Activated CD4-positive, alpha-beta T cell treated with anti-CD3 and anti-CD28 coated beads, Interleukin-2, amount 50 U/mL, for 4 hours (primary cell): ENCODE measurements at places on chromosomes 11 and 22.

DNA sequence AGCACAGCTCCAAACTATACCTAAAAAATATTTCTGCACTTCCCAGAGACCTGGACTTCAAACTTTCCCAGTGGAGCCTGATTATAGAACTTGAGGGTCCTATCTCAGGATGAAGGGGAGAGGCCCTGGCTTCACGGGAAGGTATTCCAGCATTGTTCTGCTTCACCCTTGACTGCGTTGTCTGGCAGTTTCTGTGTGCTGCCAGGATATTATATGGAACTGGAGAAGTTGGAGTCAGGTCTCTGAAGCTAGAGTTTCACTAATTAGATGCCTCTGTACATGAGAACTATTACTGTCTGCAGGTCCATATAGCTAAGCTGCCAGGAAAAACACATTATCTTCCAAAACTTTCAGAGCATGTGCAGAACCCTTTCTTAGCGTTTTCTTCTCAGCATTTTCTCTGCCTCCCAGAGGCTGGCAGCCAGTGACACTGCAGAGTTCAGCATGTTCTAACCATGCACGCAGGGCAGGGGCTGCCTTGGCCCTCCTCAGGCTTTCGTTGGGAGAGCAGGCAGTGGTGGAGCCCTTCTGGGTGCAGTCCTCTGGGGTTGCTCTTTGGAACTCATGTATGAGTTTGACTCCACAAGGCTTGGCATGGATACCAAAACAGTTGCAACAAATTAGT is 99.3 kb downstream of the CWC15 start:
- no peak for DNase-seq

- DNase-seq = no peak
These were observed 22.6 kb downstream of the KREMEN1 start for GRCh38 chr22:29095459-29095858.

DNA sequence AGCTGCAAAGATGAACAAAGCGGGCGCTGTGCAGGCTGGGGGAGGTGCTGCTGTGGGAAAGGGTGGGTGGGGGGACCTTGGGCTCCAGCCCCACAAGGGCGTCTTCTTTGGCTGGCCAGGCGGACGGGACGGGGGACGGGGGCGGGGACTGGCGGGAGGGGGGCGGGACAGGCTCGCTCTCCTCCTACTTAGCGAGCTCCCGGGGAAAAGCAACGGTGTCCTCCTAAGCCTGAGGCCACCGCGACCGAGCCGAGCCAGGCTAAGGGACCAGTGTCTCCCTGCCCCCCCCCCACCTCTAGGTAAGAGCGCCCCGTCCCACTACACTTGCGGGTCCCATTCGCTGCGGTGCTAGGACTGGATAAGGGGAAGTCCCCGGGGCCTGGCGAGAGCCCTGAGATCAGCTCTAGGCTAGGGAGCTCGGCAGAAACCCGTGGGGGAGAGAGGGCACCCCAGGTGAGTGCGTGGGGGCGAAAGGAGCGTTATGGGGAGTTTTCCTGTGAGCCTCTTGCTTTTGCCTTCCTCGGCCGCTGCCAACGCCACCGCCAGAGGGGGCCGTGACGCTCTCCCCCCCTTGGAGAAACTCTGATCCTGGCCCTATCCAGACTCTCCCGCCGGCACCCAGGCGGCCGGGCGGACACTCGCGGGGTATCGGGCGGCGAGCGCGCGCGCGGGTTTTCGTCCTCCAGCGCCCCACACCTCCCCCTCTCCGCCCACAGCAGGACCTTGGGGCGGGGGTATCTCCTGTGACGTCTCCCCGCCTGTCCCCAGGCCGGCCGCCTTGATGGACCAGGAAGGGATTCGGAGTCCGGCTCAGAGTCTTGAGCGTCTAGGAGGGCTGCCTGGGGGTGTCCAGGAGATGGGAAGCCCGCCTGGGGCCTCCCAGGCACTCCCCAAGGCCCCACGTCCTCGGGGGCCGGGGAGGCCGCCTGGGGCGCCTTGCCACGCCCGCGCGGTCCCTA is at the start of gene PHLDB1:
PHLDB1 (plus strand) TSS at position 215 of the 959 bp plus-strand sequence. CDS start 6,222 bp downstream, outside the sequence.
- peak; percentile 46 for DNase-seq

GRCh38 chr11:122259195-122259821 is 143.3 kb upstream of the BLID start:
- no peak for DNase-seq

GRCh38 chr11:134607963-134608750 is 196.1 kb upstream of the B3GAT1 start:
- no peak for DNase-seq

GRCh38 chr11:65422633-65423515 is at the start of gene NEAT1:
Gene NEAT1 (plus strand): TSS chr11:65422798.
- DNase-seq = peak; percentile 92

- DNase-seq = no peak
These were observed 123.8 kb upstream of the NTM start for GRCh38 chr11:131246663-131247062.

DNA sequence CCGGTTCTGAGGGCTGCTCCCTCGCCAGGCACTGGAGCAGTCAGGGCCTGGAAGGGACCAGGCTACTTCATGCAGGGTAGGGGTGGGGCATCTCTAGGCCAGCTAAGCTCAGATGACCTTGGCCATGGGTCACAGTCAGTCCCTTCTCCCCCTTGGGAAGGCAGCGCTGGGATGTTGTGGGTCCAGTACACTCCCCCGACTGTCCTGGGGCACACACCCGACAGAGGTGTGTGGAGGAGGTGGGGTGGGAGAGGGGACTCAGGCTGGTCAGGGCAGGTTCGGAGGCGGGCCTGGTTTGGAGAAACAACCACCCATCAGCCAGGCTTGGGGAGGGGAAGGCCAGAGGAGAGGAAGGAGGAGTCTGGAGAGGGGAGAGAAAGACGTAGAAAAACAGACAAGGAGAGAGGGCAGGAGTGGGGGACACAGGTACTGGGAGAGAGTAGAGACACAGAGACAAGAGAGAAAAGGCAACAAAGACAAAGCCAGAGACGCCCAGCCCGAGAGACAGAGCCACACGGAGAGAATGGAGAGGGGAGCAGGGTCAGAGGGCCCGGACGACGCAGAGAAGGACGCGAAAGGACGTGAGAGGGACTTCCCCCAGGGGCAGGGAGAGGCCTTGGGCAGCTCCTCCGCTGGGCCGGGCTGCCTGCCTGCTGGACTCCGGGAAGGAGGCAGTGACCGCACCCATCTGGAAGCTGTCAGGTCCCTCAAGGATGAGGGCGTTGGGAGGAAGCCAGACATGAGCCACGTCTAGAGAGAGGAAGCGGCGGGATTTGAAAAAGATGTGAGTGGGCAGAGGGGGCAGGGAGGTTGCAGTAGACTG is 30.6 kb upstream of the TSKU start:
- no peak for DNase-seq

DNA sequence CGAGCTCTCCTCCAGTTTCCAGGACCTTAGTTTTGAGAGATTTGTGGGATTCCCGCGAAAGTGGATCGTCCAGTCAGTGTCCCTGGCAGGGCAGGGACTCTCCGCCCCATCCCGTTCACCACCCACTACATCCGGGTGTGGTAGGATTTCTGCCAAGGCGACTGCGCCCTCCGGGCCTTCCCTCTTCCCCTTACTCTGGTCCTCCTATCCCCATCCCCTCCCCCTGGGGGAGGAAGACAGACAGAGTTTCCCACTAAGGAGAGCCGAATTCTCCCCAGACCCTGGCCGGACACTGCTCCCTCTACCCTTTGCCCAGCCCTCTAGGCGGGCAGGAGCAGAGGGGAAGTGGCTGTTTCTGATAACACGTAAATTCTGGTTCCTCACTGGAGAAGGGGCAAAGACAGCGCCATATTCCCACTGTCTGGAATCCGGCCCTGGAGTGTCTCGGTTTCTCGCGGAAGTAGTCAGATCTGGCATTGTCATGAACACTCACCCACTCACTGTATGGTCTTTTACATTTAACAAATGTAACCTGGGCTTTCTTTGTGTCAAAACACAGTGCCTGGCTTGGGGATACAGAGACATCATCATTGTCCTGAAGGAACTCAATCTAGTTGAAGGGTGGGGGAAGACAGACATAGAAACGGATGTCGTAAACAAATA is 1.1 kb upstream of the NECTIN1 start:
- DNase-seq = no peak

- no peak for DNase-seq
These were observed 5.2 kb downstream of the ACP2 start for GRCh38 chr11:47243454-47243853.

- no peak for DNase-seq
These were observed 4.6 kb downstream of the AP5B1 start for GRCh38 chr11:65776196-65776595.

DNA sequence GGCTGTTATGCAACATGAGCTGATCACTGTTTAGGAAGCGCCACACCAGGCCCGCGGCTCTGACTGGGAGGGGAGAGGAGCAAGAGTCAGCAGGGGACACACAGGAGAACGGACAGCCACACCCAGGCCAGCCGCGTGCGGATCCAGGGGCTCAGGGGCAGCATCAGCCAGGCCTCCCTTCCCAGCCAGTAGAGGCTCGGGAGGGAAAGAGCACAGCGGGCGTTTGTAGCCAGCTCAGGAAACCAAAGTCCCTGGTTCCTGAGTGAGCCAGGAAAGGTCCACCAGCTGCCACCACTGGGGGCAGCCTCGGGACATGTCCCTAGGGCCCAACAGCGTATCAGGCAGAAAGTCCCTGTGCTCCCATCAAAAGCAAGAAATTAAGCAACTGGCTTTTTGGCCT is 71.8 kb upstream of the PITPNB start:
- no peak for DNase-seq

DNA sequence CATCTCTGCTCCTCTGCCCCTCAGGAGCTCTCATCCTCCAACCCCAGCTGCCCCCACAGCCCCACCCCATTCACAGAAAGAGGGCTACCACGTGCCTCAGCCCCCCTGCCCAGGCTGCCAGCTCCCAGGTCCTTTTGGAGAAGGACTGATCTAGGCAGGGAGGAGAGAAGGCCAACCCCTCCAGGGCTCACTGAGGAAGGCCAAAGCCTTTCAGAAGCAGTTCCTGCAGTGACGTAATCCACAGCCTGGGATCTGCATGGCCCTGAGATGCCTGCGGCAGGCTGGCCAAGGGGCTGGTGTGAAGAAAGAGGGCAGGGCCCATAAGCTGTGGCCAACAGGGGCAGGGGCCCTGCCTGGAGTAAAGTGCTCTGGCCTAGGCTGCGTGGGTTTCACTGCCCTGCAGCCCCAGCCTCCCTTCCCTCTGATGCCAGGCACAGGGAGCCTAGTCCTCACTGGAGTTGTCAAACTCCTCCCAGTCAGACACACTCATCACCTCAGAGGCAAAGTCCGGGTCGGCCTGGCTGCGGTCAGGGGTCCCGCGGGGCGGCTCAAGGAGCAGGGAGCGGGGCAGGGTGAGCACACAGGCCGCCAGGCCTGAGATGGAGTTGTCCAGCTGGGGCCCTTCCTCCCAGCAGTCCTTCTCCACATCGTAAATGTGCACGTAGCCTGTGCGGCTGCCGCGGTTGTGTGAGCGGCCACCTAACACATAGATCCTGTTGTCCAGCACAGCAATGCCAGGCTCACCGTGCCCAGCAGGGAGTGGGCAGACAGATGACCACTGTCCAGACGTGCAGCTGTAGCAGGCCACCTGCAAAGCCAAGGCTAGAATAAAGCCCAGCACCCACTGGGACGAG is 4.2 kb upstream of the SCARF2 start:
- DNase-seq = no peak

GRCh38 chr11:88345408-88345807 is 7.9 kb upstream of the CTSC start:
- DNase-seq = no peak

DNA sequence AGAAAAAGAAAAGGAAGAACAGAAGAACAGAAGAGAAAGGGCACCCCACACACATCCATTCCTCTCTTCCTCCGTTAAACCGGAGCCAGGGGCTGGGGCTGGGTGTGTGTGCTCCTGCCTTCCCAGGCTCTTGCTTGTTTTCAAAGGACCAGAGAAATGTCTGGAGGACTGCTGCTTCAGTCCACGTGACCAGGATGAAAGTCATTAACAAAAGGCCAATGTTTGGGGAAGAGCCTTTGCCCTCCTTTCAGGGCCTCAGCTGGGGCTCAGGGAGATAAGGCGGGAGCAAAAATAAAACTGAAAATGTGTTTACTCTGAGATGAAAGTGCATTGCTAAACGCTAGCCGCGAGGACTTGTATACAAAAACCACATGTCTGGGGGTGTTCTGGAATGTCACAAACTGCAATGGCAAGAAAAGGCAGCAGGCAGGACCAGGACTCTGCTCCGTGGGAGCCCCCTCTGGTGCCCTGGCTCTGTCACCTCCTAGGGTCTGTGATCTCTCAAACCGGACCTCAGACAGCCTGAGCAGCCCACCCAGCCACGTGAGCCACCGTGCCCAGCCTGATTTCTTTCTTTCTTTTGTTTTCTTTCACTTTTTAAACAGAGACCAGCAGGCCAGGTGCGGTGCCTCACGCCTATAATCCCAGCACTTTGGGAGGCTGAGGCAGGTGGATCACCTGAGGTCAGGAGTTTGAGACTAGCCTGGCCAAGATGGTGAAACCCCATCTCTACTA is 31.6 kb upstream of the MYH9 start:
- DNase-seq = no peak

DNA sequence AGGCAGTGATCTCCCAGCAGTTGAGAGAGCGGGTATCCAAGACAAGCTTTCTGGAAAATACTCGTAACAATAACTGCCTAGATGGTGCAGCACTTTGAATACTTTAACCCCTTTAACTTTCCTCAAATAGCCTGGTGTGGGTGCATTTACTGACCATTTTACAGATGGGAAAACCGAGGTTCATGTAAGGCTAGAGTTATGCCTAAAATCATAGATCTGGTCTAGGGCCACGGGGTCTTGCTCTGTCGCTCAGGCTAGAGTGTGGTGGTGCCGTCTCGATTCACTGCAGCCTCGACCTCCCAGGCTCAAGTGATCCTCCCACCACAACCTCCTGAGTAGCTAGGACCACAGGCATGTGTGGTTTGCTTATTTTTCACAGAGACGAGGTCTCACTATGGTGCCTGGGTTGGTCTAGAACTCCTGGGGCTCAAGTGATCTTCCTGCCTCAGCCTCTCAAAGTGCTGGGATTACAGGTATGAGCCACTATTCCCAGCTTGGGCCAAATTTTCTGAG is 269.2 kb upstream of the SYN3 start:
- DNase-seq = no peak

DNA sequence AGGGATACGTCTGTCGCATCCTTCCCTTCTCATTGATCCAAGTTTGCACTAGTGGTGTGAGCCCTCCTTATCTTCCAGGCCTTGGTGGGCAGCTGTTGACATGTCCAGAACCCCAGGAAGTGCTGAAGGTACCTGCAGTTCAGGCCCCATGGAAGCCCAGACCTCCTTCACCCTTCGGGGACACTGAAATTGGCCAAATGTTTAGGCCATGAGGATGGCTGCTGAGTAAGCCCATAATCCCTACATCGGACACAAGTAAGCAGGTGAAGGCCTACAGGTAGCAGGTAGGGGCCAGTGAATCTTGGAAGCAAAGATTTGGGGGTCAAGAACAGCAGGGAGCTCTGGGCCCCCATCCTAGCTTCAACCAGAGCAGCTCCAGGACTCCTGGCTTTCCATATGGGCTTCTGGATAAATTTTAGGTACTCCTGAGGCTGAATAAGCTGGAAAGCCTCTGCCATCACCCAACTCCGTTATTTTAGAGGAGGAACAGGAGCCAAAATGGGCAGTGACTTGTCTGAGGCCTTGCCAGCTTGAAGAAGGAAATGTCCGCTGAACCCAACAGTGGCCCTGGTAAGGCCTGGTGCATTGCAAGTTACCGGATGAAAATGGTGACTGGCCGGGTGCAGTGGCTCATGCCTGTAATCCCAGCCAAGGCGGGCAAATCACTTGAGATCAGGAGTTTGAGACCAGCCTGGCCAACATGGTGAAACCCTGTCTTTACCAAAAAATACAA is 45.2 kb downstream of the MORC2 start:
- no peak for DNase-seq

- DNase-seq = no peak
These were observed 134.1 kb downstream of the UVRAG start for GRCh38 chr11:75949023-75949672.
